ENCODE measurements at places on chromosomes 12 and 14.

- DNase-seq, result no peak
These were observed 8.7 kb downstream of the SYNE3 start for GRCh38 chr14:95507701-95508103.

DNA sequence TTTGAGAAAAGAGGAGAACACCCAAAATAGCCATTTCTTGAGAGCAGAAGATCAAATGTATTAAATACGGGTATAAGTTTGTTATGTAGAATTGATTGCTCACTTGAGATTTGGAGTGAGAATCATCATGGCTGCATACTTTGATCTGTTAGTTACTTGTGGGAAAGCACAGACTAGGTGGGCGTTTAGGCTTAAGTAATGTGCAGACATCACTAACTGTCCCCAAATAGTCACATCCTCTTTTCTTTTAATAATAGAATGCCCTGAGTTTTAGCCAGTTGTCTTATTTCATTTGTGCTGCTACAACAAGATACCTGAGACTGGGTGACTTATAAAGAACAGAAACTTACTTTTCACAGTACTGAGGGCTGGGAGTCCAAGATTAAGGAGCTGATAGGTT is 14.3 kb upstream of the GTF2A1 start:
- no peak for DNase-seq

DNA sequence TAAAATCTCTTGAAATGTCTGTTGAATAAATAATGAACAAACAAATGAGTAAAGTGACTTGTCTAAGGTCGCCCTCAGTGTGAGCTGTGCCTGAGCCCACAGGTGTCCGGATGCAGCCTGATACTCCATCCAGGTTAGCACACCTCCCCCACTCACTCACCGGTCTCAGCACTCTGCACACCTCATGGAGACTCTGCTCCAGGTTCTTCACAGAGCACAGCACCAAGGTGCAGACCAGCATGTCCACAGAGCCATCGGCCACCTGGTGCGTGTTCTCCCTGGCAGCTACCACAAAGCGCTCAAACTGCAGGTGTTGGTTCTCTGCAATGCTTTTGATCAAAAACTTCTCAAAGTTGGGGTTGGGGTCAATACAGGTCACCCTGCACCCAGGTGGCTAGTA is 4.1 kb upstream of the KRT7 start:
- DNase-seq, result no peak

DNA sequence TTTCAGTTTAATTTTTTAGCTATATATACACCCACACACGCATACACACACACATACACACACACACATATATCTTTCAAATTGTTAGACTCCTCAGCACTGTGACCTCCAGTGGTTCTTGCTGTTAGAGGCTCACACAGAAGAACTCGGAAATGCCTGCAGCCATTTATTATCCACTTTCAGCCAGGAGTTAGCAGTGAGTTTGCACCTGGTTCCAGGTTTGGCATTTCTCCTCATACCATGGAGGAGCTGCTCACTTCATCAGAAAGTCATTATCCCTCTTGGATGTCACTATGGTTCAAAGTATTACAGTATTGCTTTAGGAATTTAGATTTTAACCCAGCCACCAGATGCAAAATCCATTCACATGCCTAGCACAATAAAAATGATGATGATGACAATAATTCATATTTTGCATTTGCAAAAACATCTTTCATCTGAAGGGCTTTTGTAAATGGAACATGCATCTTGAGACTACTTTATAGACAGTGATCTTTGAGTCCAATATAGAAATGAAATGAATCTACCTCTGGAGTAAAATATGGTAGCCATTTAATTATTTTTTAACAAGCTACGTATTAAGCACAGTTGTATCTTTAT is 42.3 kb downstream of the NPAS3 start:
- no peak for DNase-seq

- DNase-seq, result no peak
These were observed 187.5 kb upstream of the EEA1 start for GRCh38 chr12:93116632-93117031.

DNA sequence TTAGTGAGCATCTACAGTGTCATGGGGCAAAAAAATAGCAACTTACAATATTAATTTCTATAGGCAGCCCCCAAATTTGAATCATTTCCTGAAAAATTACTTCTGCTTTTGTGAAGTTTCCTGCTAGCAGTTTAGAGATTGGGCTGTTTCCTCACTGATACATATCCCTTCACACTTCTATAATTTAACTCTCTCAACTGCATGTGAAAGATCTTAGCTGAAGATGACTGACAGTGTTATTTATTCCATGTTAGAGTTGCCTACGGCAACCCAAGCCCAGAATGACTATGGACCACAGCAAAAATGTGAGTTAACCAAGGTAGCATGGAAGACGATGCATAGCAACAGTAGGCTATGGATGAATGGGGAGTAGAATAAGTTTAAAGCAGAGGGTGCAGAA is at the start of gene KLRG1:
Gene KLRG1, plus strand, starts transcription at position 134 of the 400 bp plus-strand sequence. Its CDS starts 90 bp downstream, at position 224.
- DNase-seq, result no peak

- DNase-seq, result no peak
These were observed 371.3 kb upstream of the FAR2 start for GRCh38 chr12:28777603-28778365.

- no peak for DNase-seq
These were observed 30.2 kb downstream of the LIMA1 start for GRCh38 chr12:50252977-50253602.

DNA sequence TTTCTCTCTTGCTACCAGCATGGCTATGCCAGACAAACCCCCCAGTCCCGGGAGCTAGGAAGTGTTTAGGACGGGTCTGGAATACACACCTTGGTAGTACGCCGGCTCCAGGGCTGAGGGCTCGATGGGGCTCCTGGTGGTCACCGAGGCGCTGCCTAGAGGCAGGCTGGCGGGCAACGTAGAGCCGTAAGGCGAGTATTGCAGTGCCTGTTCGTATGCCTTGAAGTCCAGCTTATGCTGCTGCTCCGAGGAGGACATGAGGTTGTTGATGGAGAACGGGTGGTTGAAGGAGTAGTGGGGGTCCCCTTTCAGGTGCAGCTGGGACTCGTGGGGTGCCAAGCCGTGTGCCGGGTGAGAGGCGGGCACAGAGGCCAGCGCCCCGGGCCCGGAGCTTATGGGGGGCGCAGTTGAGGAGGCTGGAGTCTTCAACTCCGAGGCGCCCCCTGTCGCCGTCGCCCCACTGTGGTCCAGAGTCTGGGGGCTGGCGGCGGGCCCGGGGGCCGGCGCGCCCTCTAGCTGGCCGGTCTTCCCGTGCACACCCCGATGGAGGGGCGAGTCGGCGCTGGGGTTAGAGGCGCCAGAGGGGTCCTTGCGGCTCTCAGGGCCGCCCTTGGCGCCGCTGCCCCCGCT is 3.6 kb downstream of the FOXA1 start:
- DNase-seq, result no peak

- DNase-seq, result no peak
These were observed 72.5 kb downstream of the ITPK1 start for GRCh38 chr14:93042968-93043940.

Measured in activated CD4-positive, alpha-beta T cell treated with anti-CD3 and anti-CD28 coated beads, Interleukin-2, amount 50 U/mL, for 4 hours (primary cell).